ENCODE measurements at places on chromosomes 12 and 14. TPM values are rescaled to one million over a fixed set of nuclear protein-coding genes. Genes with fewer than 3 reads are reported as not detected.

PLEKHH1 gene
- total RNA-seq, result 8.7 TPM

MRPL51 gene
- 59.9 TPM for total RNA-seq

AP1G2 gene
- 32.8 TPM for total RNA-seq

POLE2 gene
- 13.4 TPM for total RNA-seq

SERPINA12 gene
- total RNA-seq, result 16.9 TPM

CCDC175 gene
- total RNA-seq, result not detected

HOTAIR gene
- total RNA-seq, result 0.79 TPM

HOXC5 gene
- total RNA-seq, result 1.4 TPM

SERPINA3 gene
- 14.0 TPM for total RNA-seq

C1S gene
- total RNA-seq, result 99.0 TPM

PZP gene
- 0.20 TPM for total RNA-seq

LRRC10 gene
- 0.10 TPM for total RNA-seq

TC2N gene
- 20.2 TPM for total RNA-seq

MRPS35 gene
- 41.3 TPM for total RNA-seq

TRIM9 gene
- total RNA-seq, result 3.3 TPM

IL31 gene
- not detected for total RNA-seq

KRT4 gene
- total RNA-seq, result 0.99 TPM

ARHGEF40 gene
- 37.2 TPM for total RNA-seq

LRP10 gene
- total RNA-seq, result 22.9 TPM

DNAH10 gene
- 0.99 TPM for total RNA-seq

AMN1 gene
- total RNA-seq, result 12.0 TPM

GRCh38 chr12:56007564-56008559 lies 10.8 kb downstream of the SUOX start:
- peak; percentile 34 for DNase-seq

- no peak for DNase-seq
These were observed 107.1 kb downstream of the LRRK2 start for GRCh38 chr12:40331886-40332285.

- peak; percentile 58 for DNase-seq
These were observed 377.9 kb downstream of the CCDC91 start for GRCh38 chr12:28568118-28568517.

GRCh38 chr14:95185033-95185766 lies 27.9 kb upstream of the DICER1 start:
- no peak for DNase-seq

DNA sequence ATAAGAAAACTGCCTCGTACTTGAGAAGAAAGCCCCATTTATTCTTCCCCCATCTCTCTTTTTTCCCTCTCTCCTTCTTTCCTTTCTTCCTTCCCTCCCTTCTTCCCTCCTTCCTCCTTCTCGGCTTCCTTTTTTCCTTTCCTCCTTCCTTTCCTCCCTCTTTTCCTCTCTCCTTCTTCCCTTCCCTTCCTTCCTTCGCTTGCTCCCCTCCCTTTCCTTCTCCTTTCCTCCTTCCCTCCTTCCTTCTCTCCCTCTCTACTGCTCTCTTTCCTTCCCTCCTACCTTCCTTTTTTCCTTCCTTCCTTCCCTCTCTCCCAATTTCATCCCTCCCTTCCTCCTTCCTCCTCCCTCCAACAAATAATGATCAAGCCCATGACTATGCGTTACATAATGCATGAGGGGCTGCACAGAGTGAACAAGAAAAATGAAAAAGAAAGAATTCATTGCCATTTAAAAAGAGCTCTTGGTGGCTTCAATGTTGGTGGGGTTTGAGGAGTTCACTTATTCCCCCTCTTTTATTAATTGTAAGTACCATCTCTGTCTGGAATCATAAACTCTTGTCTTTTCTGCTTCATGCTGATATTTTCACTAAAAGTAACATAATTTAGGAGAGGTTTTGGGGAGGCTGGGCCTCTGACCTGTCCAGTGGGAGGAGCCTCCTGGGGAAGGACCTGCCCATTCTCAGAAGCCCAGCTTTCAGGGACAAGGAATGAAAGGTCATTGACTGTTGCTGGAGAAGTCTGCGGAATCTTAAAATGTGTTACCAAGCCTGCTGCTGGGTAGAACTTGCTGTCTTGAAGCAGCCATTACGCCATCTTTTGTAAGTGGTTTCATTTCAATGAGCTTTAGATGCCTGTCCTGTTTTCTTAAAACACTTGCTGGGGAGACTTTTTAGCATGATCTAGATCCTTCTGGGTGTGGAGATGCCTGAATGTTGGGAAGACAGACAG lies 144.3 kb downstream of the CHST11 start:
- DNase-seq, result no peak

- peak; percentile 13 for DNase-seq
These were observed 1.8 kb upstream of the ZNF839 start for GRCh38 chr14:102317564-102318248.

DNA sequence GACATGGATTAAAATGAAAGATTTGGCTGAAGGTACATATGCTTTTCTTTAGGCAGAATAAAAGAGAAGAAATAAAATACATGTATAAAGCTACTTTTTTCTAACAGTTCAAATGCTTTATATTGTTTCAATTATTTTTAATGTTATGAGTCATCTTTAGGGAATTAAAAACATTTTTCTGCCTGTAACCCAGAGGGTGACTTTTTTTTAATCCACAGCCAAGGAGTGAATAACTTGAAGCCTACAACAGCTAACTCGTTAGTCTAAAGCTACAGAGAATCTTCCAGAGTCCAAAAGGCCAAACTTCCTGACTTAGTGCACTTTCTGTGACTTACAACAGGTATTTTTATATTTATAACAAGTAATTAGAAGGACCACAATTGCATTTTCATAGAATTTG lies 151.6 kb downstream of the SEC23A start:
- peak; percentile 25 for DNase-seq

DNA sequence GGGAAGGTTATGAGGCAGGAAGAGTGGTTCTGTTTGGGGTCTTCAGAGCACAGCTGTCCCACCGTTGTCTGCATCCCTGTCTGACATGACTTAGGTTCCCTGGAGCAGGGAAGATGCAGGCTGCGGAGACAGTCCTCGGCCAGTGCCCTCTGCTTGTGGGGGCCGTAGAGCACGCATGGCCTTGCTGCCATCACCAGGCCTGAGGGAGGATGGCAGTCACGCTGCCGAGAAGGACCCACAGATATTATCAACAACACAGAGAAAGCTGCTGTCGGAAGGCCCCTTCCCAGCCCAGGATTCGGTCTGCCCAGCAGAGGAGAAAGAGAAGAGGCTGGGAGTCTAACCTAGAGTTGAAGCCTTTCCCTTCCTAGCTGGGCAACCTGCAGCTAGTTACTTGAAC lies 35.0 kb downstream of the ERH start:
- DNase-seq, result no peak

DNA sequence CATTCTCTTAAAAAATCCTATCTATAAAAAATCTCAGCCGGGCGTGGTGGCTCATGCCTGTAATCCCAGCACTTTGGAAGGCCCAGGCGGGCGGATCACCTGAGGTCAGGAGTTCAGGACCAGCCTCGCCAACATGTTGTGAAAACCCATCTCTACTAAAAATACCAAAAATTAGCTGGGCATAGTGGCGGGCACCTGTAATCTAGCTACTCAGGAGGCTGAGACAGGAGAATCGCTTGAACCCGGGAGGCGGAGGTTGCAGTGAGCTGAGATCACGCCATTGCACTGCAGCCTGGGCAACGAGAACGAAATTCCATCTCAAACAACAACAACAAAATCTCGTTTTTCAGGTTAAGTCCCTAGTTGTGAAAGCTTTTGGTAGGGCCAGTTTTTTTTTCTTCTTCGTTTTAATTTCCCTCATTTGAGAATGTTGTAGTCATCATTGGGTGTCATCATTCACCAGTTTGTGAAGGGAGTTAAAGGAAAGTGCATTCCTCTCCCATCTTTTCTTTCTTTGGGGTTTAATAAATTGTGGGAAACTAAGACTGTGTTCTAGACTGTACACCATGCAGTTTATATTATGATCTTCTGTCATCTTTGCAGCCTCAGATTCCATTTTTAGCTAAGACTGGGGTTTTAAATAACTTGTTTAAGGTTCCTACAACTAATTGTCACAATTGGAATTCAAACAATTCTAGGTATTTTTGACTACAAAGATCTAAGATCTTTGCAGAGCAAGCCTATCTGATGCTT lies 23.9 kb downstream of the MDM2 start:
- no peak for DNase-seq

GRCh38 chr14:23447361-23448350 lies 12.2 kb upstream of the MYH7 start:
- DNase-seq, result no peak

DNA sequence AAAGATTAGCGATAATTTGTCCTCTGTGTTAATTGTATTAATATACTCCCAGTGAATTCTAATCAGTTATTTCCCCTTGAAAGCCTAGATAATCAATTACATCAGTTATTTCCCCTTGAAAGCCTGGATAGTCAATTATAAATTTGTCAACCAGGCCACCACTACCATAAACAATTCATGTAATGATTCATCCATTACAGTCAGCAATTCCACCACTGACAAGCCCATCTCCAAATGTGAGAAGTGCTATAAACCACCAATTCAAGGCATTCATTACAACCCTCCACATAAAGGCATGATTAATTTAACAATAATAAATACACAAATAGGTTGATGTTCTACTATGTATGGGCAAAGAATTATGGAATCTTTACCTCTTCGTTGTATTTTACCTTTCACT lies 40.9 kb downstream of the INTS13 start:
- DNase-seq, result no peak

- DNase-seq, result no peak
These were observed 152.7 kb downstream of the PLEKHA5 start for GRCh38 chr12:19282133-19282699.

DNA sequence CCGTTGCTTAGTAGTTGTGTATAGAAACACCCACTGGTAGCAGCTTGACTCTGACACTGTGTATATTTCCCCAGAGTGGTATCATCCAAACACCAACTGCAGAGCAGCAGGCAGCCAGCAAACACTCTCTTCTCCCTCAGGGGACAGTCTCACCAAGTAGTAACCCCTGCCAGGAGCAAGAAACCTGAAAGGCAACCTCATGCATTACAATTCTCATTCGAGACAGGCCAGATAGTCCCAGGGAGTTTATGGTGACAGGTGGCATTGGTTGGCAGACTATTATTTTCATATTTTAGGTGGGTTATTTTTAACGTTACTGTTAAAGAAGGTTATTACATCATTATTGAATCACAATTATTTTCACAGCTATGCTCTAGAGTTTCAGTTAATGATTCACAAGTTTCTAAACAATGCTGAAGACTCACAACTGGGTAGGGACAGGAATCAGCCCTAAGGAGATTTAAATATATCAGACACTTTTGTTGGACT lies 222.8 kb downstream of the EGLN3 start:
- DNase-seq, result no peak

- DNase-seq, result no peak
These were observed 1209.5 kb downstream of the SLC16A7 start for GRCh38 chr12:60805364-60805763.

DNA sequence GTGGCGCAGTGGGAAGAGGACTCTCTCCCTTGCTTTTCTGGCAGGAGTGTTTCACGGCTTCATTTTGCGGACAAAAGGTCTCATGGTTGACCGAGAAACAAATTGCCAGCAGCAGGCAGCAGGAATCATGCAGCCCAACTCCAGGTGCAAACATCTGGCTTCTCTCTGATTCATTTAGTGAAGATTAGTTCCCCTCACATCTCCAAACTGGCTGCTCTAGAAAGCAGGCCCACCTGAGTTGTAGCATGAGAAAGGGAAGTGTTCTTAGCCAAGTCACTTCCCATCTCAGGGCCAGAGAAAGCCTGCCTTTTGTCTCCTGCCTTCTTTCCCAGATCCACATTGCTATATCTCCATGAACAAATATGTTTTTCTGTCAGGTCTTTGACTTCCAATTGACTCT lies 120.8 kb upstream of the CCDC196 start:
- DNase-seq, result no peak

GRCh38 chr14:68248481-68249255 lies 429.1 kb downstream of the RAD51B start:
- peak; percentile 95 for DNase-seq

GRCh38 chr12:92537290-92537960 lies 165.4 kb upstream of the PLEKHG7 start:
- no peak for DNase-seq

DNA sequence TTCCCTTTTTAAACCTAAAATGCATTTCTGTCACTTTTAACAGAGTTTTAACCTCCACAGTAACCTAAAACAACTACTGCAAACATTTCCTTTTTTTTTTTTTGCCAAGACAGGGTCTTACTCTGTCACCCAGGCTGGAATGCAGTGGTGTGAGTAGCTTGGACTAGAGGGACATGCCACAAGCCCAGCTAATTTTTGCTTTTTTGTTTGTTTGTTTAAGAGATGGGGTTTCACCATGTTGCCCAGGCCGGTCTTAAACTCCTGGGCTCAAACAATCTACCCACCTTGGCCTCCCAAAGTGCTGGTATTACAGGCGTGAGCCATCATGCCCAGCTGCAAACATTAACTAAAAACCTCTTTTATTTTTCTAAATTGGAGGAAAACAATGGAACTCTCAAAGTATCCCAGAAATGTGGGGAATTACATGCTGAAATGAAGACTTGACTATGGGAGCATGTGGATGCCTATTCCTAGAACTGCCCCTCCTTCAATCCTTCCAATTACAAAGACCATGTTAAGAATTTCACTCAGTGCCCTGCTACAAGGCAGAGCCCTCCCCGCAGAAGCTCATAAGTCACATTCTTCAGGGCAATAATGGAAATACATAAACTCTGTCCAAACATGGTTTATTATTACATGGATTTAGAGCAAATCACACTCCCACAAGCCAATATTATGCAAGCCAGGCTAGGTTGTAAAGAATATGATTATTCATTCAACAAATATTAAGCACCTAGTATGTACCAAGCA lies 66.9 kb downstream of the C12orf56 start:
- no peak for DNase-seq

GRCh38 chr12:120362516-120363273 lies 6.3 kb downstream of the MSI1 start:
- no peak for DNase-seq

- DNase-seq, result no peak
These were observed 100.6 kb downstream of the HEATR5A start for GRCh38 chr14:31319701-31320100.

GRCh38 chr12:68557011-68557730 lies 53.5 kb upstream of the RAP1B start:
- DNase-seq, result no peak

DNA sequence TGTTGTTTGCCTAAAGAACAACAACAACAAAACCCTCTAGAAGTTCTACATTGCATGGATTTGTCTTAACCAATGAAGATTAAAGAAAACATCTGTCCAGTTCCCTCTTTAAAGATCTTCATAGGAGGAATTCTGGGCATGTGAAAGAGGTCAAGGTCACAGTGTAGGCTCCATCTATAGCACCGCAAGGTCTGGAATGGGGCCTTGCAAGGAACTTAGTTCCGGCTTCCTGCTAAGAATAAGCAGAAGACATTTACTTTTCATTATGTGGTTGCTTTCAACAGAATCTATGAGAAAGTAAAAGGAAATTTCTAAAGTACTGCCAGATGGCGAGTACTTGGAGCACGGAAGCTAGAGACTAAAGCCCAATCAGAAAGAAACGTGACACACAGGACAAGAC lies 57.2 kb upstream of the GNPNAT1 start:
- DNase-seq, result no peak

DNA sequence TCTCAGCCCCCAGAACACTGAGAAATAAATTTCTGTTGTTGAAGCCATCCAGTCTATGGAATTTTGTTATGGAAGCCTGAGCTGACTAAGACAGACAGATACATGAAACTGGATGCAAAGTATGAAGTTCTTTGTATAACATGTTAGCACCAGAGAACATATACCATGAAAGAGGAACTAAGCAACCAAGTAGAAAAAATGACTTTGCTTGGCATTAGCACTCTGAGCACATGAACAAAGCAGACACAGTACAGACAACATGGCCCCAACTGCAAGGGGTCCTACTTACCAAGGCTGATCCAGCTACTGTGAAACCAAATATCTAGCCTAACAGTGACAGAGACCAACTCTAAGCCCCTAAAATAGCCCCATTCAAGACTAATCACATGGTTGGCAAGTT lies 13.8 kb downstream of the EXOC5 start:
- DNase-seq, result no peak
